ENCODE measurements at places on chromosomes 3 and 15. TPM values are rescaled to one million over a fixed set of nuclear protein-coding genes. Genes with fewer than 3 reads are reported as not detected.

GRCh38 chr15:79169526-79170133, 79.0 kb upstream of the RASGRF1 start:
- DNase-seq, result no peak

GRCh38 chr3:177354466-177354865, 157.2 kb upstream of the TBL1XR1 start:
- no peak for DNase-seq

- DNase-seq, result peak; percentile 8
Measured at GRCh38 chr15:58078591-58078990, 13.1 kb upstream of the ALDH1A2 start.

The CCR3 gene
- polyA plus RNA-seq, result not detected

DNA sequence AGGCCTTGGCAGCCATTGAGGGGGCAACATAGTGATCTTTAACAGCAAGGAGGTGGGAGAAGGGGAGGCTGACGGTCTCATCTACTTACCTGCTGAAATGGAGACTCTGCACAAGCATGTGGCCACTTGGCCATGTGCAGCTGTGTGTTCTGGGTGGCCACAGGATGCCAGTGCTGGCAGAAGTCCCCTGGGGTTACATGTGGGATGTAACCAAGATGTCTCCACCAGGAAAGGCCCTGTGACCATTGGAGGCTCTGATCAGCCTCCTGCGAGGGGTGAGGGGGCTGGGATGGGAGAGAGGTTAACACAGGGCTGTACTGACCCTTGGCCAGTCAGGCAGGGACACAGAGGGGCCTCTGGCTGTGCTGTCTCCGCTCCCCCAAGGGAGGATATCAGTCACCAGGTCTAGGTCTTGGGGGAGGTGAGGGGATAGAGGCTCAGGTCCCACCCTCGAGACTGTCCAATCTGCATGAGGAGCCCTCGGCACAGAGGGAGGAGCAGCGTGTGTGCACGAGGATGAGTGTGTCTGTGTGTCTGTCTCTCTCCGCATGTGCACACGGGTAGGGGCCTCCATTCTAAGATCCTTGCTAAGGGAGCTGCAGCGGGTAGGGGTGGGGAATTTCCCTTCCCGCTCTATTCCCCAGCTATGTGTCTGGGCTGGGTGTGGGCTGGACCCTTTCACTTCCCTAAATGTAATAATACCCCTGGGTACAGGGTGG, 19.5 kb downstream of the PRKCD start:
- DNase-seq, result no peak

GRCh38 chr15:62769604-62770003, 272.9 kb upstream of the TPM1 start:
- DNase-seq, result no peak

DNA sequence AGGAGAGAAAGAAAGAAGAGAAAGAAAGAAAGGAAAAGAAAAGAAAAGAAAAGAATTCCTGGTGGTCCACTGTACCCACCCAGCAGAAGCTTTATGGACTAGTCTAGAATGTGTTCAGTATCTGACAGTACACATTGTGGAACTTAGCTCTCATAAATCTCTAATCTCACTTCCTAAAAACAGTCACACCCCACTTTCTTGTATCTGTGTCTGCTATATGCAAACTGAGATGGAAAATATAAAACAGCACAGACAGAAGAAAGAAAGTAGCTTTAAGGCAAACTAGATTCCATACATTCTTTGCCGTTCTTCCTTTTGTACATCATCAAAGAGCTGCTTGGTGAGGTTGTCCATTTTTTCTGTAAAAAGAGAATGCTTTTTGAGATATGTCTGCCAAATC, 41.1 kb upstream of the GNB5 start:
- no peak for DNase-seq

GRCh38 chr15:70314018-70314354, 216.3 kb upstream of the TLE3 start:
- no peak for DNase-seq

GRCh38 chr3:157149136-157149696, 10.7 kb downstream of the CCNL1 start:
- no peak for DNase-seq

GRCh38 chr3:77682162-77682561, 642.3 kb downstream of the ROBO2 start:
- no peak for DNase-seq

- DNase-seq, result peak; percentile 32
Measured at GRCh38 chr3:65871305-65872141, 167.2 kb downstream of the MAGI1 start.

The IGSF11 gene
- 0.08 TPM for polyA plus RNA-seq

The GABRG3 gene
- not detected for polyA plus RNA-seq

- no peak for DNase-seq
Measured at GRCh38 chr3:150394606-150395005, 13.5 kb upstream of the TSC22D2 start.

DNA sequence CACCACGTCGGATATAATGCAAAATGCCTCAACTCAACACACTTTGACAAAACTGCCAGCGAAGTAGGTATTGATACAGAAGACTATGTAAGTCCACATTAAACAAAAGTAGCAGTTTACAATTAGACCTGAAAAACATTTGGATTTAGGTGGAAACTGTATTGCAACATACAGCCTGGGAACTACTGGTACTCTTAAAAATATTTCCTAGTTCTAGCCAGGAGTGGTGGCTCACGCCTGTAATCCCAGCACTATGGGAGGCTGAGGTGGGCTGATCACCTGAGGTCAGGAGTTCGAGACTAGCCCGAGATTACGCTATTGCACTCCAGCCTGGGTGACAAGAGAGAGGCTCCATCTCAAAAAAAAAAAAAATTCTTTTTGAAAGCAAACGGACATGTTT, 246.2 kb downstream of the ZBTB20 start:
- no peak for DNase-seq

DNA sequence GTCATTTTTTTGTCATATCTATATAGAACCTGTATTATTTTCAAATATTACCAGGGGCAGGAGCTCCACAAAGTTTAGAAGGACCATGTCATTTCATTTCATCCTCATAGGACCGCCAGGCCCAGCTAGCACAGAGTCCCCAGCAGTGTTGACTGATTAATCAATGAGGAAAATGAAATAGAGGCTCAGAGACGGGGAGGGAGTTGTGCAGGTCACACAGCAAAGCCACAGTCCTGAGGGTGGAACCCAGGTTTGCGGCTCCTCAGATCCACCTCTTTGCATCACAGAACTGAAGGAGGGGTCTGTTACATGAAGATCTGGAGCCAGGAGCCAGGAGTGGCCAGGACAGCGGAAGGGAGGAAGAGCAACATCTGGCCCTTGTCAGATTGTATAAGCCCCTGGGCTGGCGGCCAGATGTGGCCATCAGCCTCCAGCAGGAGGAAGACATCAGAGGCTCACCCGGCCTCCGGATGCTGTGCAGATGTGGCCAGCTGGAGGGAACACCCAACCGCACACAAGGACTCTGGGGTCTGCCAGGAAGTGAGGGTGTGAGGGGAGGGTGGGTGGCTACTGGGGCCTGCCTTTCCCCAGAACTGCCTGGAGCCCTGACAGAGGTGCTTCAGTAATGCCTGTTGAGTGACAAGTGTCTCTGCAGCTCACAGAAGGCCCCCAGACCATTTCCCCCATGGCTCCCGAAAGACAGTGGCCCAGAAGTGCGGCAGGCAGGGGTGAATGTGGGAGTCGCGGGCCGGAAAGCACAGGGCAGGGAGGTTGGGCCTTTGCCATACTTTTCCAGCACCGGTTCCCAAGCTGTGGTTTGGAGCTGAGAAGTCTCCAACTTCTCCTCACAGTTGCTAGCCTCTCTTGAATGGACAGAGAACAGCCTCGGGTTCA, 21.3 kb downstream of the EFCC1 start:
- peak; percentile 76 for DNase-seq

DNA sequence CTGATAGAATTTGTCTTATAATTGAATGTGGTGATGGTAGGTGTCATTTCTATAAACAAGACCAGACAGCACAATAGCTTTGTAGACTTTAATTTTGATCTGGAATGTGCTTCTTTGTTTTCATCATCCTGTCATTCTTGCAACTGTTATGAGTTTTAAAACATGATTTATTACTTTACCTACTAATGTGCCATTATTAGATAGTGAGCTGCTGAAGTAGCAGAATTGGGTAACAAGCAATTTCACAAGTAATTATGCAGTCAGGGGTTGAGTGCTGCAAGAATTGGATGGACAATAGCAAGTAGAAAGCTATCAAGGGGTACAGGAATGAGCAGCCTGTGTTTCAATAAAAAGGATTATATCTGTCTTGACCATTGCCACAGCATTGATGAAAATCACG, 975.6 kb downstream of the ROBO1 start:
- no peak for DNase-seq

GRCh38 chr15:55532944-55533343, 24.9 kb upstream of the DNAAF4 start:
- DNase-seq, result no peak

GRCh38 chr3:122104515-122105194, 49.5 kb downstream of the CD86 start:
- no peak for DNase-seq
